ENCODE measurements at places on chromosomes 7 and 10.

GRCh38 chr10:119737823-119738222 lies 12.0 kb downstream of the INPP5F start:
- DNase-seq, result no peak

DNA sequence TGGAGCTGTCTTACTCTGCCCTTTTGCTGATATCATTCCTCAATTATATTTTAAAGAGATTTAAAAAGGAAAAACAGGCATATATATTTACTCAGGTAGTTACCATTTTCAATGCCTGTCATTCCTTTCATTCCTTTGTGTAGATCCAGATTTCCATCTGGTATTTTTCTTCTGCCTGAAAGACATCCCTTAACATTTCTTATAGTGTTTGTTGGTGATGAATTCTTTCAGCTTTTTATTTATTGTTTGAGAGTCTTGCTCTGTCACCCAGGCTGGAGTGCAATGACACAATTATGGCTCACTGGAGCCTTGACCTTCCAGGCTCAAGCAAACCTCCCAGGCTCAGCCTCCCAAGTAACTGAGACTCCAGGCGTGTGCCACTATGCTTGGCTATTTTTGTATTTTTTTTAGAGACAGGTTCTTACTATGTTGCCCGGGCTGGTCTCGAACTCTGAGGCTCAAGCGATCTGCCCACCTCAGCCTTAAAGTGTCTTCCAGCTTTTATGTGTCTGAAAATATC lies 5.6 kb upstream of the POM121 start:
- no peak for DNase-seq

GRCh38 chr10:50431791-50432190 lies 180.5 kb upstream of the ASAH2 start:
- no peak for DNase-seq

GRCh38 chr7:31192986-31193385 lies 140.9 kb downstream of the ADCYAP1R1 start:
- peak; percentile 3 for DNase-seq

DNA sequence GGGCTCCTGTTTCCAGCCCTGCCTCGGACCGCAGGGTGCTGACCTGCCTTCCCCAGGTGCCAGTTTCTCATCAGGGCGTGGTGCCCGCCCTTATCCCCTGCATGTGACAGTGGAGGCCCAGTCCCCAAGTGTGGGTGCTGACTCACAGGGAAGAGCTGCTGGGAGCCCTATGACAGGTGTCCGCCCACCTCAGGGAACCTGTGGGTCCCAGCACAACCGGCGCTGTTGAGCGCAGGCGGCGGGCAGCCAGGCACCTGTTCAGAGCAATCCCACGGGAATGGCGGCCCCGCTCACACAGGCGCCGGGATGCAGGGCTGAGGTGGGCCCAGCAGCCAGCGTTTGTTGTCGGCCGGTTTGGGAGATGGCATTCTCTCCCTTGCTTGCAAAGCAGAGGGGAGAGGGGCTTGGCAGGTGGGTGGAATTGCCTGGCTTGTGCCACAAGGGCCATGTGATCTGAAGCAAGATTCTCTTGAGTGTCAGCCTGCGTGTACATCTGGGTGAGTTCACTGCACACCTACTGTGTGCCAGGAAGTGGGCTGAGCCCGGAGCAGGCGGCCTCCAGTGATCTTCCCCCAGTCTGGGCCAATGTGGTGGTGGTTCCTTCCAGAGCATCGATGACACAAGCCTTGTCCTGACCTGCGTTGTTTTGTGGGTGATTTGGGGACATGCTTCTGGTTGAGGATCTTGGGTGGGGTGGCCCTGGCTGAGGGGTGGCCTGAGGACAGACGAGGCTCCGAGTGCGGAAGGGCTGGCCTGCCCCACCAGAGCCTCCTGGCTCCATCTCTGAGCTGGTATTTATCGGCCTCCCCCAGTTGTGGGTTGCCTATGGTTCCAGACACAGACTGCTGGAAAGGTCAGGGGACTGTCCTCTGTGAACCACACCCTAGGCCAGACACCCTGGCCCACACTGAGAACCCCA lies 2.4 kb downstream of the PWWP2B start:
- no peak for DNase-seq

- DNase-seq, result no peak
These were observed 78.3 kb downstream of the ATRNL1 start for GRCh38 chr10:115171392-115171960.

- no peak for DNase-seq
These were observed 129.0 kb downstream of the MARCHF5 start for GRCh38 chr10:92419740-92420545.

- no peak for DNase-seq
These were observed 16.4 kb downstream of the FAM241B start for GRCh38 chr10:69646185-69647060.

GRCh38 chr7:16318989-16319915 lies 102.1 kb downstream of the CRPPA start:
- no peak for DNase-seq

- no peak for DNase-seq
These were observed 2.7 kb downstream of the CHST15 start for GRCh38 chr10:124090601-124091209.

- DNase-seq, result no peak
These were observed 9.2 kb downstream of the CPN1 start for GRCh38 chr10:100072514-100072913.

Measured in stimulated activated CD4-positive, alpha-beta T cell treated with anti-CD3 and anti-CD28 coated beads, Interleukin-4, amount 100 ng/mL, for 48 hours (primary cell).